ENCODE measurements at places on chromosomes 6 and 20.

GRCh38 chr20:41169162-41169690, 31.9 kb downstream of the PLCG1 start:
- no peak for DNase-seq

GRCh38 chr20:47136782-47137181, 219.7 kb downstream of the ZMYND8 start:
- DNase-seq: no peak

- no peak for DNase-seq
Measured at GRCh38 chr6:139473231-139473701, 98.8 kb upstream of the CITED2 start.

DNA sequence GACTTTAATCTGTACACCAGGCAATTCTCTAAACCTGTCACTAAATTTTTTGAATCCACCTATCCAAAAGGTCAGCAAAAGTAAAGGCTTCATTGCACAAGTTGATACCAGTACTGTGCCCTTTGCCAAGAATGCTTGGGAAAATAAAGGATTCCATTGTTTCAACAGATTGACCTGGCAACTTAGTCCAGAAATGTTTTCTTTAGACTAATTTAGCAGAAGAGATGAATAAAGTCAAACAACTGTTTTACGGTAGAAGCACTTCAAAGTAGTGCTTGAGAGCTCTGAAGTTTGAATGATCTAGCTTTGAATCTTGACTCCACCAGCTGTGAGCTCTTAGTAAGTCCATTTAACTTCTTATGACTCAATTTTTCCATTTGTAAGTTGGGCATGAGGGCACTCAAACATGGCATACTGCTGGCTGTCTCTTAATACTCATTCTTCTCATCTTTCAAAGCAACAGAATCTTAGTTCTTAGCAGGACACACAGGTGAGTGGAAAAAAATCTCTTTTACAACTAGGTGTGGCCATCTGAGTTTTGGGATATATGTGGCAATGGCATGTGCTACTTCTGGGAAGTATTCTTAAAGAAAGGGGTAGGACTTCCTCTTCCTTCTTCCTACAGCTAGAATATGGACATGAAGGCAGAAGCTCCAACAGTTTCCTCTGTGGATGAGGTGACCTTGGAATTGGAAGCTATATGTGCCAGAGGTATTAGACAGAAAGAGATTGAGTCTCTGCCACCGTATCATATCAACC, 55.9 kb upstream of the LOC128125822 start:
- DNase-seq: no peak

GRCh38 chr20:46040902-46041535, 12.0 kb downstream of the SLC12A5 start:
- DNase-seq: peak; percentile 79

- no peak for DNase-seq
Measured at GRCh38 chr6:7131390-7131789, 23.6 kb downstream of the RREB1 start.

All from progenitor cell of endocrine pancreas (in vitro differentiated cells).